Left colon (tissue), 2 donors: ENCODE measurements at places on chromosomes 7 and 10. TPM values are rescaled to one million over a fixed set of nuclear protein-coding genes. Genes with fewer than 3 reads are reported as not detected.

GIMAP5 gene
- 6.6 TPM for total RNA-seq

HOXA3 gene
- total RNA-seq: 23.2 TPM

ZP3 gene
- total RNA-seq: 3.3 TPM

ANKRD61 gene
- not detected for total RNA-seq

RAMP3 gene
- total RNA-seq: 9.5 TPM

SEMA3D gene
- 2.0 TPM for total RNA-seq

KLF6 gene
- total RNA-seq: 359 TPM

SUN3 gene
- total RNA-seq: not detected

PLXNA4 gene
- total RNA-seq: 1.3 TPM

CPA5 gene
- not detected for total RNA-seq

SPDYE16 gene
- total RNA-seq: 0.12 TPM

GNAT3 gene
- total RNA-seq: not detected

DNA sequence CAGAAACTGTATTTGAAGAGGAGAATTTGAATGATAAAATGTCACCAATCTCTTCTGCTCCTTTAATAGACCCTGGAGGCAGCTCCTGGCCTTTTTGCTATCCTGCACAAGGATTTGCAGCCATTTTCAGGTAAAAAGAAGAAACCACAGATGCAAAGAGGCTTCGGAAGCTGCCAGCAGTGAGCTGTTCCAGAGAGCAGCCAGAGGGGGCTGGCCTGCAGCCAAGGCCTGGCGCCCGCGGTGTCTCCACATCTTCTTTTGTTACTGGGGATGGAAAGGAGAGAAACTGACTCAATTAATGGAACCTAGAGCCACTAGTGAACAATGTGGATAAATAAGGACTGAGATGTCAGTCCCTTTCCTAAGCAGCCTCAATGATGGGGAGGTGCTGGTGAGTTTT lies 23.9 kb upstream of the GPR26 start:
- DNase-seq: no peak

DNA sequence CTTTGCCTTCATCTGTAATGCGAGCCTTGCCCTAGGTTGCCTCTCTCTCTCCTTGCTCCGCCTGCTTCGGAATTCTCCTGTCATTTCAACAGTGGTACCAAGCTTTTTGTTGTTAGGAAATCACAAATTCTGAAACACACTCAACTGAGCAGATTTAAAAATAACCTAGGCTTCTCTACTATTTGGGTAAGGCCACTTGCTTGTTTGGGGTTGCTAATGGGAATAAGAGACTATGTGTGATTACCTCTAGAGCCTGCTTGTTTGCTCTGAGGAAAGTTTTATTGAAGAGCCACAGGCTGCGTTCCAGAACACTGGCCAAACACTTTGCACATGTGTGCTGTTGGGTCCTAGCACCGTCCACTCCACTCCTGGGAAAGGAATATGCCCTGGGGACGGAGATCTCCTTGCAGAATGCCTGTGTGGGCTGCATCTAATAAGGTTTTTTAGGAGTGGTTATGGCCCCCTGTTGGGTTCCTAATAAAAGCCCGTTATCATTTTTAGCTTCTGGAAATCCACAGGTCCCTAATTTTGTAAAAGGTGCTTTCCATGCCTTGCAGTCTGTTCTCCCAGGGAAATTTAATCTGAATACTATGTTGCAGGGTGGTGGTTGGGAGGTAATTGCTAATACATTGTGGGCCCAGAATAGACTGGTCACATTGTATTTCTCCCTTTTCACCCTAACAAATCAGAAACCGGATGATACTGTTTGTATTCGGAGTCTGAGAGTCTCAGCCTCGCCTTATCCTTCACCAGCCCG lies 68.7 kb upstream of the KLF6 start:
- DNase-seq: peak; percentile 79

- DNase-seq: peak; percentile 98
These were observed at the start of gene ERV3-1 for GRCh38 chr7:65006094-65006992. ERV3-1 (minus strand) TSS chr7:65006687; CDS start chr7:64993026, 13,661 bp downstream.

DNA sequence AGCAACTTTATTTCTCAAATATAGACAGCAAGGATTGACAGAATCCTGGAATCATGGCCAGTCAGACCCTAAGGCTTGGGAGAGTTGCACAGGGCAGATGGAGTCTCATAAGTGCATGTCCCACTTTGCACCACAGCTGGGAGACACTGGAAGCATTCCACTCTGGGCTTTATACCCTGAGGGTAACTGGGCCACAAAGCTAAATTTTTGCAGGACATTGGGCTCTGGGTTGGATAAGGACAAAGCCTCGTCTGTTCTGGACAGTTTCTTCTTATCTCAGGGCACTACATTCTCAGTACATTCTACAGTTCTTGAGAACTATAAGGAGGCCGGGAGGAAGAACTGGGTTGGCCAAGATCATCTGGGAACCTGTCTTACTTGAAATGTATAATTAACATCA lies 158.3 kb upstream of the IGFBP3 start:
- DNase-seq: no peak

DNA sequence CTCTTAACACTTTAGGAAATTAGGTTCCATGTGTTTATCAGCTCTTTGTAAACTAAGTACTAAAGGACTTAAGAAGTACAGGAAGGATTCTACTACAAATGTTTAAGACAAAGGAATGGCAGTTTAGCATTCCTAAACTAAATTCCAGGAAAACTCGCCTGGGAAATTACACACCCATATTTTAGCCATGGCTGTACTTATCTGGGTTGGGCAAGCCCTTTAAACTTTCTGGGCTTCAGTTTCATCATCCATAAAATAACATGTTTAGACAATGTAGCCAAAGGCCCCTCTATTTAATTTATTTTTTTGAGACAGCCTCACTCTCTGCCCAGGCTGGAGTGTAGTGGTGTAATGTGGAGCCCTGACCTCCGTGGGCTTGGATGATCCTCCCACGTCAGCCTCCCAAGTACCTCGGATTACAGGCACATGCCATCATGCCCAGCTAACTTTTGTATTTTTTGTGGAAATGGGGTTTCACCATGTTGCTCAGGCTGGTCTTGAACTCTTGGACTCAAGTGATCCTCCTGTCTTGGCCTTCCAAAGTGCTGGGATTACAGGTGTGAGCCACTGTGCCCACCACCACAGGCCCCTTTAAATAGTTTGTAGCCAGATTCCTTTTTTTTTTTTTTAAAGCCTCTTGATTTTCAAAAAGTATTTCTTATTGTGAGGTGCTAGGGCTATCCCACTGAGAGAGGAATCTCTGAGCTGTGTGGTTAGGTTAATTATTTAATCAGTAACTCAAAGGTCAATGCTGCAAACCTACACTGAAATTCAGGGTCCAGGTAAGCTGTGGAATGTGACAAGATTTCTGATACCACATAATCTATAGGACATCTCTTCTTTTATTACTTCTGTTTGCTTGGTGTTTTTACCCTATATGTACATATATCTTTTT lies 32.1 kb downstream of the TMEM60 start:
- DNase-seq: no peak

GRCh38 chr7:1988533-1988930 lies 244.2 kb downstream of the MAD1L1 start:
- no peak for DNase-seq

GRCh38 chr10:16384021-16384420 lies 52.8 kb upstream of the PTER start:
- DNase-seq: no peak

- DNase-seq: no peak
These were observed 576.7 kb upstream of the POT1 start for GRCh38 chr7:125506331-125506730.

DNA sequence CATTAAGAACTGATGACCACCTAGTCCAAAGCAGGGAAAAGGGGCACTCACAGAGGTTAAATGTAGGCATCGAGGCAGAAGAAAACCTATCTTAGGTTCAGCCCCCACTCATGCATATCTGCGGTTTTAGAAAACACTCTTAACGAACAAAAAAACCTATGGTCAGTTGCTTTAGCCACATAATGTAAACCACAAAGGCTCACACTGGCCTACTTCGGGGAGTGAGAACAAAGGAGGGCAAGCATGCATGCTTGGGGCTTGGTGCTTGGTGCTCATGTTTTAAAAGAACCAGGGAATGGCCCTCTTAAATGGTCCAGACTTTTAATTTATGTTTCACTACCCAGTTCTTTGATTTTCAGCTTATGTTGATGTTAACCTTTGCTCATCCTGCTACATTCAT lies 14.2 kb downstream of the INSYN2A start:
- DNase-seq: no peak

DNA sequence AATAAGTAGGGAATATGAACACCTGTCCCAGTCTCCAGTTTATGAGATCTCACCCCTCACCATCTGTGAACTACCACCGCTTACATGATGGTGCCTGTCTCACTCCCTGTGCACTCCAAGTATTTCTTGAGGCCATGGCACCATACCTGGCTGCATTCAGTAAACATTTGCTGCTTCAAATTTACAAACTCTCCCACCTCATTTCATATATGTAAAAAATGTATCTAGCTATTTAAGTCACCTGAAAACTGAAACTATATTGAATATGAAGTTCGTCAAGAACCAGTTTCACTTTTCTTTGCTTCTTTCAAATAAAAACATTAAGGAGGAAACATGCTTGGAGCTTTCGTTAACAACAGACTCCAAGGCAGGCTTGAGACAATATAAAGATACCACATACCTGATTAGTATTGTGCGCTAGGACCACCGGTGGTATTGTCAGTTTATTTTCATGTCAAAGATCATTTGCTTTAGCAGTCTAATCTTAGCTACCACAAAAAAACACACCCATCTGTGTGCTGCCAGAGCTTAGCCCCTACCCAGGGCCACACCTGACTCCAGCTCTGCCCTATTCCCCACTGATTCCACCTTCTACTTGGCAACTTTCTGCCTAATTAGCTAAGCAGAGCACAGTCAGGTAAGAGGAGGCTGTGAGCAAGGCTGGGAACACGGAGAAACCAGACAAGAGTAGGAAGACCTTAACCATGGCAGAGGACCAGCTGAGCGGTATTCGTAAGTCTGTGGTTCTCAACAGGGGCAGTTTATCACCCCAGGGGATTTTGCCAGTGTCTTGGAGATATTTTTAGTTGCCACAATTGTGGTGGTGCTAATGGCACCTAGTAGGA lies 92.0 kb downstream of the ZFAND4 start:
- peak; percentile 43 for DNase-seq

- no peak for DNase-seq
These were observed 111.0 kb downstream of the LRRTM3 start for GRCh38 chr10:67036808-67037207.

GRCh38 chr10:79445977-79446757 lies 743 bp upstream of the ZCCHC24 start:
- peak; percentile 71 for DNase-seq

GRCh38 chr7:141362580-141363435 lies 188.4 kb upstream of the AGK start:
- DNase-seq: no peak

GRCh38 chr7:108299251-108299973 lies 156.8 kb downstream of the NRCAM start:
- no peak for DNase-seq

GRCh38 chr7:125828153-125828700 lies 898.6 kb upstream of the POT1 start:
- DNase-seq: no peak

GRCh38 chr10:61169294-61169693 lies 225.3 kb upstream of the RHOBTB1 start:
- no peak for DNase-seq

- DNase-seq: peak; percentile 54
These were observed 83.0 kb upstream of the DNAJB6 start for GRCh38 chr7:157253850-157254249.

- no peak for DNase-seq
These were observed 30.4 kb upstream of the JAZF1 start for GRCh38 chr7:28211006-28211405.

- no peak for DNase-seq
These were observed 162.9 kb downstream of the ST7 start for GRCh38 chr7:117116211-117116610.

DNA sequence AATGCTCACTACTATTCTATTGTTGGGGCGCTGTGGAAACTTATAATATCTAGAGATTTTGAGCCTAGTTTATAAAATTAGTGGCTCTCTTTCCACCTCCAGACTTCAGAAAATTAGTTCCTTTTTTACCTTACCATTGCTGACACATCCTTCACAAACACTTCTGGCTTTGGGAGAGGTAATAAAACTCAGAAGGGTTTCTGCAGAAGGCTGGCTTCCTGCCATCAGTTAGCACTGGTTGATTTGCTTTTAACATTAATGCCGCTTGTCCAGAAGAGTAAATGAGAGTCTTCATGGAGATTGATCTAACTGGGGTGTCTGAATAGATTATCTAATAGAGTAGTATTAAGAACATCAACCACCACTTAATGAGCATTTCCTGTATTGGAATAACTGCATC lies 20.3 kb downstream of the ACSM6 start:
- DNase-seq: no peak

- no peak for DNase-seq
These were observed 268.5 kb downstream of the ADK start for GRCh38 chr10:74419491-74419951.

GRCh38 chr7:57646901-57647246 lies 196.9 kb downstream of the ZNF716 start:
- DNase-seq: no peak

DNA sequence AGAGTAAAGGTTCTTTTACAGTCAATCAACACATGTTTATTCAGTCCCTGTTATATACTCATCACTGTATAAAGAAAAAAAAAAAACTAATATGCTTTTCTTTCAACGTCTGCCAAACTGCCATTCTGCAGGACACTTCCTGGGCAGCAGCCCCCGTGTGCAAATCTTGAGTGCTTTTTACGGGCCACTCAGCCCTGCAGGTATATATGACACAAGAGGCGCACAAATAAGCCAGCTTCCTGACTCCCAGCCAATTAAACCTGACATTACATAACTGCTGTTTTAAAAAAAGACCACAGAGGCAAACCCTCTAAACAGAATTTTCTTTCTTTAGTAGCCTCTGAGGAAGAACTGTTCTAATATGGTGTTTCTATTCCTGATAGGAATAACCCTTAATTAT lies 263.0 kb upstream of the NEBL start:
- DNase-seq: no peak

GRCh38 chr7:157490465-157490912 lies 153.7 kb downstream of the DNAJB6 start:
- no peak for DNase-seq

GRCh38 chr7:7701527-7701926 lies 16.9 kb downstream of the RPA3 start:
- no peak for DNase-seq

DNA sequence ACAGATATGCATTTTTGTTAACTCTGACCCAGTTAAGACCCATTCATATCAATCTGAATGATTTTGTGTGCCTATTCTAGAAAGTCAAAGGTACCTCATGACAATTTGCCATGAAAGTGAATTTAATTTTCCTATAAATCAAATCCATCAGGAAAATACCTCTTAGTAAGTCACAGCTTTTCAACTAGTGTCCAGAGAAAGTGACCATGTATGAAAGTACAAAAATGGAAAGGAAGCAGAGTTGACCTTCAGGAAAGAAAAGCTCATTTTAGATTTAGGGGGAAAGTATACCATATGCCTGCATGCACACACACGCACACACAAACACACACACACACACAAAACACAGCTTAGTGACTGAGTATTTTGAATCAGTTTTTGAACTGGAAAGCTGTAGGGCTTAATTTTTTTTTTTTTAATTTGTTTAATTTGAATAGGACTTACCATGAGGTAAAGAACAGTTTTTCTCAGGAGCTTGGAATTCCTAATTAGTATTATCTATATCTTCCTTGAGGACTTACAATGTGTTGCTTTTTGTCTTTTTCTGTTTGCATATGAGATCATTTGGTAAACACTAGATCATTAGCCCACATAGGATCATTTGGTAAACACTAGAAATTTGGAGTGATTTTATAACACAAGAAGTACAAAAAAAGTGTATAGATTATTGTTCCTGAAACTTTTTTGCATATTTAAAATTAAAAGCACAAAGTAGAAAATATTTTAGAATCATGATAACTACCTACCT lies 61.6 kb downstream of the ZNF277 start:
- DNase-seq: no peak

GRCh38 chr10:123132576-123133477 lies 2.9 kb upstream of the HMX3 start:
- DNase-seq: peak; percentile 72
